ENCODE measurements at places on chromosomes 4 and X.

GRCh38 chrX:98203800-98204199 lies 1320.1 kb downstream of the RPA4 start:
- no peak for DNase-seq

GRCh38 chr4:7325541-7325940 lies 109.2 kb downstream of the PSAPL1 start:
- no peak for DNase-seq

GRCh38 chr4:818106-818921 lies 7.6 kb downstream of the CPLX1 start:
- DNase-seq: no peak

DNA sequence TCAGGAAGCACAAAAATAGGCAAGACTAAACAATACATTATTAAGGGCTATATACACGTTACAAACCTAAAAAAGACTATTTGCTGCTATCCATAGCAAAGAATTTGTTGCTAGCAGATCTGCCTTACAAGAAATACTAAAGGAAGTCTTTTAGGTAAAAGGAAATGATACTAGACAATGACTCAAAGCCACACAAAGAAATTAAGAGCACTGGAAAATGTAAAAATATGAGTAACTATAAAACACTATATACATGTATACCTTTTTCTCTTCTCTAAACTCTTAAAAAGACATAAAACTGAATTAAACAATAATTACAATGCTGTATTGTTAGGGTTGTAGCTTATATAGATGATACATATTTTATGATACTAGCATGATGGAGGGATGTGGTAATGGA lies 25.7 kb downstream of the SLC9A7 start:
- no peak for DNase-seq

GRCh38 chrX:88660836-88661235 lies 86.2 kb upstream of the CPXCR1 start:
- no peak for DNase-seq

DNA sequence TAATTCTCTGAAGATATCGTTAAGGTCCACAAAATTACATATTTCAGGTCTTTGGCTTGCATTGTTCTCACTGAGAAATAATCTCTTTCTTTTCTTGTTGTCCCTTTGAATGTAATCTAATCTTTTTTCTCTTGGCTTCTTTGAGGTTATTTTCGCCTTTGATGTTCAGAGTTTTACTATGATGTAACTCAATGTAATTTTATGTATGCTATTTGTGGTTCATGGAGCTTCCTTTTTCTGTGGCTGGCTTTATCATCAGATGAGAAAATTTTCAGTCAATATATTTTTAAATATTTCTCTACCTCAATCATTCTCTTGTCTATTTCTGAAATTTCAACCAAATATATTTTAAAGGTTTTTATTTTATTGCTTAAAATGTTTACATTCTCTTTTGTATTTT lies 672.2 kb downstream of the TRAM1L1 start:
- DNase-seq: no peak

DNA sequence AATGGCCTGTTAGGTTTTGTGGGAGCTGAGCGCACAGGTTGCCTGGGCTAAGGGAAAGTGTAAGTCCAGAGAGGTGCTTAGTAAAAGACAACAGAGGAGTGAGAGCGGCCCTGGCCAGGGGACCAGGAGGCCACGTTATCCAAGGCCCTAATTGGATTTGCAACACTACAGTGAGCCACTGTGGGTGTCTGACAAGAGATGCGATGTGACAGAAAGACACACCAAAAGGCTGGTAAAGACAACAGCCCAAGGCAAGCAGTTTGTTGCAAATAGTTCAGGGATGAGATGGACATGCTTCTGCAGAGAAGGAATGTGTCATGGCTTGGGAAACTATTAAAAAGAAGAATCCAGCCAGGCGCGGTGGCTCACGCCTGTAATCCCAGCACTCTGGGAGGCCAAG lies 162.7 kb upstream of the KIT start:
- DNase-seq: no peak

- no peak for DNase-seq
These were observed 127.1 kb downstream of the FBXO8 start for GRCh38 chr4:174156239-174156826.

- DNase-seq: no peak
These were observed 2.7 kb upstream of the MXD4 start for GRCh38 chr4:2264481-2265041.

- DNase-seq: no peak
These were observed 1.0 kb upstream of the TRIML1 start for GRCh38 chr4:188138227-188138626.

DNA sequence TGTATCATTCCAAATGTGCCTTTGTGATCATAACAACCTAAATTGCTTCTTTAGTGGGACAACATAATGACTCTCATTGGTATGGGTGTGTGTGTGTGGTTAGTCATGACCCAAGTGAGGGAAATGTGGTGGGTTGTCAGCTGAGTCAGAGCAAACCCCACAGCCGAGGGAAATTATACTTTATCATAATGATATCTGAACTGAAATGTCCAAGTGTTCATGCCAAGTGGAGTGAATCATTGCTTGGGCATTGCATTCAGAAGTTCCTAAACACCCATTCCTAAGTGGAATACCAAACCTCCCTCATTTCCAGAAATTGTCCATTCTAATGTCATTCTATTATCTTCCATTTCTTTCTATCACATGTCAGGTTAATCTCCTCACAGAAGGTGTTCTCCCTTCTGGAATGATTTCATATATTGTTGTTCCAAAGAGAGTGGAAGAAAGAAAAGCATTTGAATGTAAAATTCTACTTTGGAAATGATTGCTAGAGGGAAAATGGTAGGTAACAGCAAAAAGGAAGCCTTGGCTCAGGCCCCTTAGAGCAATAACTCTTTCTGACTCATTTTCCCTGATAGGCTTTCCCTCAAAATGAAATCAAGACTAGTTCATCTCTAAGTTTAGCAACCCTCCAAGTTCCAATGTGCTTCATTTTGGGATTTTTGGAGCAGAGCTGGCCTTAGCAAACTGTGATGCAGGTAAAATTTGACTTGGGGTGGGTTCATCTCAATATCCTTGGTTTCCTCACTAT lies 230.7 kb upstream of the KCNIP4 start:
- no peak for DNase-seq

DNA sequence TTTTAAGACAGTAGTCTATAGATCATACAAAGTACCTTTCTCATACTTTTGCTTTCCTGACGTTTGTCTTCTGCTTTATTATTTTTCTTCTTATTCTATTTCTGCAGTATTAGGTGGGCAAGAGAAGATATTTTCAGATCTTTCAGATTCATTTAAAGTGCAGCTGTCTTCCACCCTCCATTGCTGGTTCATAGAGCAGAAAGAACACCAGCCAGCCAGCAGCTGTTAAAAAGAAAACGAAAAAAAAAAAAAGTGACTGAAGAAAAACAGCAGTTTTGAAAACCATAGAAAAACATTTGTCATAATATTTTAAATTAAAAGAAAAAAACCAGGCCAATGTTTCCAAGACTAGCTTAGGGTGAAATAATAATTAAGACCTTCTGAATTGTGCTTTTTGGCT lies 42.9 kb downstream of the SMAD1 start:
- no peak for DNase-seq

- DNase-seq: no peak
These were observed 108.4 kb upstream of the NKX1-1 start for GRCh38 chr4:1514612-1515011.

DNA sequence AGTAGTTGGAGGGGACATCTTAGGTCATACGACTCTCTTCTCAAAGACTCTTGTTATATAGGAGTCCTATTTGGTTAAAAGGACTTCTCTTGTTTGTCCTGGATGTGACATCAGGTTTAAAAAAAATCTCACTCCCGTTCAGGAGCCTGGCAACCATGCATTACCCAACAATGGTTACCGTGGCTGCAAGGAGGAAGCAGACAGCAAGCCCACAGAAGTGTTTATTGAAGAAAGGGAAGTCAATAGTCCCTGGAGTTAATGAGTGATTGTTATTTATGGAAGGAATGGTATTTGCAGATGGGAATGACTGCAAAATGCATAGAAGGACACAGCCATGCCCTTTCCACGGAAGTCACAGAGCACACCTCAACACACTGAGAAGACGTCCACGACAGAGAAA lies 75.9 kb upstream of the ENPP6 start:
- DNase-seq: peak; percentile 82

DNA sequence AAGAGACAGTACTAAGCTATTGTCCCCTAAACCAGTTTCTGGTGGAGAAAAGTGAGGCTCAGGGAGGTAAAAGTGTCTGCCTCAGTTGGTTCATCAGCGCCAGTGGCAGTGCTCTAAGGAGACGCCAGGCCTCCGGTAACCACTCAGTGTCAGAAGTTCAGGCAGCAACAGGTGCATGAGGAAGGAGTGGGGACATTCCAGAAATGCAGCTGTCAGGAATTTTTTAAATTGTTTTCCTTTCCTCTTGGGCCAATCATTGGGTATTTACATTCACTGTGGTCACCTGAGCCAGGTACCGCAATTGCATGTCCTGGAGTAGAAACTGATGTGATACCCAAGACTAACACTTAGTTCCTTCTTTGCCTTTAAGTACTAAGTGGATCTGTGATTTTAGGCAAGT lies 40.2 kb upstream of the HS3ST1 start:
- DNase-seq: no peak

- peak; percentile 34 for DNase-seq
These were observed at the start of gene SPIN2B for GRCh38 chrX:57121162-57121755. TSS of gene SPIN2B (minus strand) at chrX:57121548.

GRCh38 chr4:184415071-184415470 lies 59.3 kb downstream of the IRF2 start:
- DNase-seq: no peak

GRCh38 chr4:48756689-48757220 lies 23.3 kb downstream of the FRYL start:
- no peak for DNase-seq

- DNase-seq: no peak
These were observed 3.2 kb upstream of the CLOCK start for GRCh38 chr4:55549888-55550287.

GRCh38 chrX:1813809-1814208 lies 198.9 kb downstream of the ASMT start:
- DNase-seq: no peak

GRCh38 chrX:31483336-31483735 lies 411.5 kb upstream of the FTHL17 start:
- no peak for DNase-seq

DNA sequence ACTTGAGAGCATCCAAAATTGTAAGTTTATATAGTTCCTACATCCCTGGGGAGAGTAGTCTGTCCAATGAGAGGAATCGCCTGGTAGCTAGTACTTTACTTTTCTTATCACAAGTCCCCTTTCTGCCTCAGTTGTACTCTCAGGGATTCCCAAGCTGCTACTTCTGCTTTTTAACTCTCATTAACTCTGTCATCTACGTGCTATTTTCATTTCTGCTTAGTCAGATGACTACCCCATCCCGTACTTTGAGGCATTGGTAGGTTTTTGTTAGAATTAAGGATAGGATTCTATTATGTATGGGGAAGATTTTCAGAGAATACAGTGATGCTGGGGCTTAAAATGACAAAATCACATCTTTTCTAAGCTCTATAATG lies 24.7 kb downstream of the RBPJ start:
- DNase-seq: no peak

GRCh38 chr4:152825336-152825735 lies 45.6 kb downstream of the ARFIP1 start:
- DNase-seq: no peak

DNA sequence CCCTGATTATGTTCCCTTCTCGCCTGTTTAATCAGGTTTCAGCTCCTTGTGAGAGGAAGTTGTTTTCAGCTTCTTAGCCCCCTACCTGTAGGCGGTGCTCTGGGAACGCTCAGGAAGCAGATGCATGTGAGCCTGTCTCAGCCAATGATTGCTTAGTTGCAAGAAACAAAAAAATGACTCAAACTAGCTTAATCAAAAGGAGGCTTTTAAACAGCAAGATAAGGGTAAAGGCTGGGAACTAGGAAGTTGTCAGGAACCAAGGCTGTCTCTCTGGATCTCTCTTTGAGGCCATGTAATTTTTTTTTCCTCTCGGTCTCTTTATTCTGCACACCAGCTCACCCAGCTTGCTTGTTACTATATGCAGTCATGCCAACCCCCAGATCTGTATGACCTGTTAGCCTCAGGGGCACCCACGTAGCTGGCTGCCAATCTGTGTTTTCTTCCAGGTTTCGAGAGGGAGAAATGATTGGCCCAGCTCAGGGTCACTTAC lies 109.1 kb downstream of the PTTG2 start:
- no peak for DNase-seq

- DNase-seq: no peak
These were observed 123.5 kb upstream of the BMPR1B start for GRCh38 chr4:94634271-94634670.

DNA sequence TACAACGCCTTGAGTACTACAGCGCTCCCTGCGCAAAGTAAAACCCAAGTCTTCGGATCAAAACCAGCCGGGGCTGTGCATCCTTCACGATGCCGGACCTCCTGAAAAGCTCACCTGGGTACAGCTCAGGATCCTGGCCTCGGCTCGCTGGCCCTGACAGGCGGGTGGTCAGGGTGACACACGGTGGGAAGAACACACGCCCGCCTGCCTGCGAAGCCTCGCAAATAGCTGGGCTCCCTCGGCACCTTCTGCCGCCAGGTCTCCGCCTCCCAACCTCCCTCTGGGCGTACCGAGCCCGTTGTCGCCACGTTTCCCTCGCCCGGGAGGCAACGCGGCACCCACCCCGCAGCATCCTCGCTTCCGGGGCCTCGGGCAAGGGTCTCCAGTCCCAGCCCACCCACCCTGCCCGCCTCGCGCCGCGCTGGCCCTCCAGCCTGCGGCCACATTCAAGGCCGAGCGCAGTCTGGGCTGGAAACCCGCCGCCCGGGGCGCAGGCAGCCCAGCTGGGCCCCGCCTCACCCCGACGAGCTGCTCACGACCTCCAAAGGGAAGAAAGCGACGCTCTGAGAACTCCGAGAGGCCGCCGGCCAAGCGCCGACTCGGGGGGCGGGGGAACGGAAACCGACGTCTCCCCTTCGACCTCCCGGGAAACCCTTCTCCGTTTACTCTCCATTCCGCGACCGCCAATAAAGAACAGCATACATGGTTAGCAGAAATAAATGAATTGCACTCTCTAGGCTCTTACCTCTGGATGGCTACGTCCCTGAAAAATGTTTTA lies 511 bp downstream of the PPM1K start:
- peak; percentile 40 for DNase-seq

DNA sequence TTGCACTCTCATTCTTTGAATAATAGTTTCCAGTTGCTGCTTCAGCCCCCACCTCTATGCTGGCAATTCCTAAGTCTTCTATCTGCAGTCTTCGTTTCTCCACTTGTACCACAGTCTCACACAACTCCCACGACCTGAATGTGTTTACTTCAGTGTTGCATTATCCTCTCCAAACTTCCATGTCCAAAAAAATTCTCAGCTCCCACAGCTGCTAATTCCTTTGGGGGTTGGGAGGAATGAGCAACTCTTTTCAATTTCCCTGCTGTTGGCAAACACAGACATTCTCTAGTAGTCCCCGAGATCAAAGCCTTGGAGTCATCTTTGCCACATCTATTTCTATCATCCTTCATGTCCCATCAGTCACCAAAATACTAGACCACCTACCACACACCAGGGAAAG lies 14.4 kb upstream of the CDS1 start:
- DNase-seq: no peak

All from CD14-positive monocyte (primary cell).